ENCODE measurements at places on chromosomes 5 and 9.

- no peak for DNase-seq
Measured at GRCh38 chr5:154520861-154521453, 42.9 kb upstream of the HAND1 start.

GRCh38 chr9:116639251-116639741 is 47.8 kb upstream of the TRIM32 start:
- DNase-seq, result no peak

- no peak for DNase-seq
Measured at GRCh38 chr9:98375138-98375726, 119.8 kb upstream of the TBC1D2 start.

- DNase-seq, result no peak
Measured at GRCh38 chr5:149426931-149427330, 47.8 kb upstream of the IL17B start.

- DNase-seq, result no peak
Measured at GRCh38 chr5:61273279-61273975, 58.6 kb upstream of the ZSWIM6 start.

DNA sequence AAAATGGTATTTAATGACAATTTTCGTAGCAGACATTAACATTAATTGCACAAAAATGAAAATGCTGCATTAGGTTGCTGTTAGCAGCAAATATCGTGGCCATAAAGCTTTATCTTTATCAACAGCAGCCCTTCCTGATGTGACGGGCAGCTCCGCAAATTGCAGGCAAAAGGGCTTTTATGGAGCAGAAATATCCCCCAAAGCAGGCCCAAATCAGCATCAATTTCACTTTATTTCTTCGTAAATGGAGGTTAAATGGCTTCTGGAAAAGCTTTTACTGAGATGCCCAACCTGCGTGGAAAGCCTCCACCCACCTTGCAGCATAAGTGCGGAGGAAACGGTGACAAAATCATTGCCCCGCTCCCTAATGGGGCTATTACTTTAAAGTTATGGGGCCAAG is 77.9 kb upstream of the BARHL1 start:
- no peak for DNase-seq

DNA sequence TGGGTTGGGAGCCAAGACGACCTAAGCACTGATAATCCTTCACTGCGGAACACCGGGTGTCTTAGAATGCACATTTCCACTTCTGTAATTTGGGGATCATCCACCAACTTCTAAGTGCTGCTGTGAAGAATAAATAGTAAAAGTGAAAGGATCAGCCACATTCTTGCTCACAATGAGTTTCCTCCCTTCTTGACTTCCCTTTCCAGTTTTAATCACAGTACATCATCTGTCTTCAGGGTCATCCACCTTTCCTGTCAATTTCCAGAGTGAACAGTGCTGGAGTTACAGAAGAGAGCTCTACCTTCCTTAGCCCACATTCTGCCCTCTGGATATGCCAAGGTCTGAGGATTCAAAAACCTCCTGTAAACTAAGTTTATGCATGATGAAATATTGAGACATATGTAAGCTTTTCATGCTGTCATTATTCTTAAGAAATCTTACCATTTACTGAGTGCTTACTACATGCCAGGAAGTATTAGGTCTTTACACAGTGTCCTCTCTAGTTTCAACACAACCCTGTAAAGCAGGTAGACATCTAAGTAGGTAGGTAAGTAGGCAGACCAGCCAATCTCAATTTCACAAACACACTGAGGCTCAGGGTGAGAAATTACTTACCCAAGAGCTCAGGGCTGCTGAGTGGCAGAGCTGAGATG is 105.2 kb downstream of the CDK5RAP2 start:
- DNase-seq, result no peak

GRCh38 chr9:124267271-124267807 is 9.6 kb downstream of the NEK6 start:
- no peak for DNase-seq

- DNase-seq, result no peak
Measured at GRCh38 chr9:84845956-84846900, 176.7 kb downstream of the NTRK2 start.

GRCh38 chr5:28517691-28518090 is 1479.3 kb upstream of the CDH9 start:
- no peak for DNase-seq

GRCh38 chr5:1010181-1010510 is 1.5 kb downstream of the NKD2 start:
- DNase-seq, result no peak

DNA sequence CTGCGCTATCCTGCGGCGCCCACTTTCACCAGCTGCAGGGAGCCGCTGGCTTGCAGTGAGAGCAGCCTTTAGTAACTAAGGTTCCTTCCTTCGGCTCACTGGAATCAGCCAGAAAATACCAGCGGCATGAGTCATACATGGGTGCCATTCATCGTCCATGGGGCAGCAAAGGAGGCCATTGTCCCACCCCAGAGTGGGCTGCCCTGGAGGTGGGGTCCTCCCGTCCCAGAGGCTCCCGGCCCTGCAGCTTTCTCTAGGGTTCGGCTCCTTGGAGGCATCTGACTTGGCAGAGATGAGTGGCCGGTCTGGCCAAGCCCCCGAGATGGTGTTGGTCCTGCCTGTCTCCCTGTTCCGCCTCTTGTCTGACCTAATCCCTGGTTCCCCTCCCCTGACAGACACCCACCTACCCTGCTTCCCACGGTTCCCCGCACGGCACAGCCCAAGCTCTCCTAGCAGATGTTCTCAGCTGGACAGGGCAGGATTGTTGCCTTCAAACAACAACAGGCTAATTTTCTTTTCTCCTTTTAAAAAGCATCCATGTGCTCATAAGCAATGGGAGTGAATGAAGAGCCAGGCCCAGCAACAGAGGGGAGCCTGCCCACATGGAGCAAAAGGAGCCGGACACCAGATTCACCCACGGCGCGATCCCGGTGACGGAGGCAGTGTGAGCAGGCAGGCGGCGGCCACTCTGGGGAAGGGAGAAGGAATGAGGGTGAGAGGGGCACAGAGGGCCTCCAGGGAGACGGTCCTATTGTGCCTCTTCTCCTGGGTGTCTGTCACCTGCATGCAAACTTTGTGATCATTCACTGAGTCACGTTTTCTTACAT is 97.0 kb upstream of the COL5A1 start:
- DNase-seq, result no peak

GRCh38 chr5:110687485-110687884 is 39.0 kb downstream of the TMEM232 start:
- no peak for DNase-seq

DNA sequence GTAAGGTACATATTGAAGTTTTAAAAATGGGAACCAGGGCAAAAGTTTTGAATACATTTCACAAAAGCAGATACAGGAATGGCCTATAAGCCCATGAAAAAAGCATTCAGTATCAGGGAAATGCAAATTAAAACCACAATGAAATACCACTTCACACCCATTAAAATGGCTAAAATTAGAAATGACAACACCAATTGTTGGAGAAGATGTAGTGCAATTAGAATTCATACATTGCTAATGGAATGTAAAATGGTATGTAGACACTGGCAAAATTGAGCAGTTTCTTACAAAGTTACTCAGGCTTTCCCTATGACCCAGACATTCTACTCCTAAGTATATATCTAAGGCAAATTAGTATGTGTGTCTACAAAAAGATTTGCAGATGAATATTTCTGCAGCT is 34.2 kb downstream of the CDC14B start:
- no peak for DNase-seq

- DNase-seq, result no peak
Measured at GRCh38 chr5:103117471-103117991, 2.4 kb downstream of the GIN1 start.

- DNase-seq, result no peak
Measured at GRCh38 chr5:173781432-173781815, 106.7 kb upstream of the CPEB4 start.

- DNase-seq, result no peak
Measured at GRCh38 chr9:132141344-132141947, 20.4 kb upstream of the NTNG2 start.

DNA sequence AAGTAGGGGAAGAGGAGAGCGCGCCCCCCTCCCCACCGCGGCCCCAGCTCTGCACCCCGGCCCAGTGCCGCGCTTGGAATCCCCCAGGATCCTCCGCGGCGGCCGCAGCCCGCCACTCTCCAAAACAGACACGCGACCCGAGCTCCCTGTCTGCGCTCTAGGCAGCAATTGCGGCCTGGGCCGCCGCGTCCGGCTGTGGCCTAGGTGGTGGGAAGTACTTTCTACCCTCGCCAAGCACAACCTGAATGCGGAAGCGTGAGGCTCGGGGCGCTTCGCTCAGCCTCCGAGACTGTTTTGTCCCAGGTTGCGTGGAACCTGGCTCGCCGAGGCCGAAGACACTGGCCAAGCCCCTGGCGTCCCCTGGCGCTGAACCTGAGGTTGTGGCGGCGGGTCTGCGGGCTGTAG is 3.3 kb upstream of the FOXB2 start:
- no peak for DNase-seq

DNA sequence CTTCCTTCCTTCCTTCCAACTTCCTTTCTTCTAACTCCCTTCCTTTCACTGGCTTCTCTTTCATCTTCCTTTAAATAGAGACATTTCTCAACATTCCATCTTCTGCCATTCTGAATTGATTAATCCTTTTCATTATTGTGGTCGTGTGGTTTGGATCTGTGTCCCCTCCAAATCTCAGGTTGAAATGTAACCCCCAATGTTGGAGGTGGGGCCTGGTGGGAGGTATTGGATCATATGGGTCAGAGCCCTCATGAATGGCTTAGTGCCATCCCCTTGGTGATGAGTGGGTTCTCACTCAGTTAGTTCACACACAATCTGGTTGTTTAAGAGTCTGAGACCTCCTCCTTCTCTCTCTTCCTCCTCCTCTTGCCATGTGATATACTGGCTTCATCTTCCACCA is 130.9 kb upstream of the SV2C start:
- DNase-seq, result no peak

DNA sequence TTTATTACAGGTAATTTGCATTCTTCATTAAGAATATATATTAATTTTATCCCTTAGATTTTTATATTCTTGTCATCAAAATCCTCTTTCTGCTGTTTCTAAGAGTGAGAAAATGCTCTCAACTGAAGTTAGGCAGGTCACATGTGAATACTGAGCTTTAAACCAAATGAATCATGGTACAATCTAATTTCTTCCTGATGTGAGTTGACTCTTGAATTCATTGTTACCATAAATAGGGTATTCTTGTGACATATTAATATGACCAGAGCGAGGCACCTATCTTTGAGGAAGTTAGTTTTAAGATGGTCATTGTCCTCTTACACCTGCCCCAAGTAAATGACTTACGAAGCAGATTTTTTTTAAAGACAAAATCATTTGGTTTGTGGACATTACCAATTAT is 17.4 kb downstream of the C9orf85 start:
- no peak for DNase-seq

DNA sequence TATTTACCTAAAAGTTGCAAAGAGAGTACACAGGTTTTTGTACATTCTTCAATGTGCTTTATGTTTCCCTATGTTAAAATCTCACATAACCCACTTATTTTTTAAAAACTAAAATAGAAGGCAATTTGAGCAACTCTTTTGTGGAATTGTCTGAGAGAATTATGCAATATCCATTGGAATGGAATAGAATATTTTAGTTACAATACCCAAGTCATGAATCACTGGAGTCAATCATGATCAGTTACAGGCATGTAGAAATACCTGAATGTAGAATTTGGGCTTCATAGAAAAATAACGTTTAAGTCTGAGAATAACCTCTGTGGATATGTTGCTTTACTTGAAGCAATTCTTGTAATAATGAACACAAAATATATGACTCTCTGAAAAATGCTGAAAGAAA is 143.3 kb downstream of the FGF10 start:
- no peak for DNase-seq

- DNase-seq, result no peak
Measured at GRCh38 chr9:87387351-87388011, 110.2 kb upstream of the DAPK1 start.

GRCh38 chr9:32339424-32339823 is 45.0 kb upstream of the ACO1 start:
- DNase-seq, result no peak

- DNase-seq, result no peak
Measured at GRCh38 chr5:152884006-152884405, 478.9 kb upstream of the NMUR2 start.

DNA sequence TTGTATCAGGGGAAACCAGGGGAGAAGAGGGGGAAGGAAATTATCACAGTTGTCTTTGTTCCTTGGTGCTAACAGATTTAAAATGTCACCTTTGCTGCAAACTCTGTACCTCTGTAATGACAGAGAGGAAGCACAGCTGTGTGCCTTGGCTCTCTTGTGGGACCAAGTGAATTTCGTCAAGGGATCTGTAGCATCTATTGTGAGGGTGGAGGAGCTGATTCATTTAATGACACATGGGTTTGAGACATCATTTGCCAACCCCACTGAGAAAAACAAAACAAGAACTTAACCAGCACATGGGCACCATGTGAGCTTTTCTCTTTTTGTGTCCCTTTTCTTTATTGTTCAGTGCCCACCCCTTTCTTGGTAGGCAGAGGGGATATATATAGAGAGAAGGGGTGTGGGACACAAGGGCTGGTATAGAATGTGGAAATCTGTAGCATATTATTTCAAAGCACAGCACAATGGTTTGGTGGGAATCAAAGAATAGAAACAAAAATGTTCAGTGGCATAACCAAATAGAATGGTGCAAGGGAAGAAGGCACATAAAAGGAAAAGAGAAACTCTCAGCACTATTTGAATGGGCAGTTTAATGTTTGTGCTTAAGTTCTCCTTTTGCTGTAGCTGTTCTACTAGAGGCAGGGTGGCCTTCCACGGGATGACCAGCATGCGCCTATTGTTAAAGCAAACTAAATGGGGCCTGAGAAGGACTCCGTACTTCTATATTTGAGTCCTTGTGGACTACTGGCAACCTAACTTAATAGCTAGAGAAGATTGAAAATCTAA is 63.3 kb downstream of the LIX1 start:
- no peak for DNase-seq

DNA sequence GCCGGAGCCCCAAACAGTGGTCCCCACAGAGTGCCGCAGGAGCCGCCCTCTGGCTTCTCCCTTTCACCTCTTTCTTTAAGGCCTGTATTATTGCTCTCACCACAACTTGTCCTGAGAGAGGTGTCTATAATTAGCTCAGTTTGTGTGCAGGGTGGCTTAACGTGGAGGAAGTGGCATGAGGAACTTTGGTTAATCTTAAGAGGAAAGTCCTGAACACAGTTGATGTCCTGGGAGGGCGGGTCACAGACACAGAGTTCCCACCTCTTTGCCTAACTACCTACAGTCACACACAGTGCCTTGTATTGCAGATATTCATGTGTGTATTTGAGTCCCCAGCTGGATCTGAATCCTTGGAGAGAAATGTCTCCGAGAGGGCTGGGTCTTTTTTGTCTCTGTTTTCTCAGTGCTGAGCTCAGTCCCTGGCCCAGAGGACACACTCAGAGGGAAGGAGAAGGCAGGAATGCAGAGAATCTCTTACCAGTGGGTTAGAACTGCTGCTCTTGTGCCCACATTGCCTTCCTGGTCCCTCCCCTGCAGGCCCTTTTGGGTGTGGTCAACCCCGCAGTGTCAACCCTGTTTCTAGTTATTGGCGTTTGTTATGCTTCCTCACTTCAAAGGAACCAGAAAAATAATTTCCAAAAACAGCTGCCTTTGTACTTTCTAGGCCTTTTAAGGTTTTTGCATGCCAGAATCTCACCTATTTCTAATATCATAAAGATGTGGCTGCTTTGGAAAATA is 392.5 kb downstream of the KDM4C start:
- no peak for DNase-seq

GRCh38 chr5:32027717-32028458 is 146.2 kb downstream of the GOLPH3 start:
- DNase-seq, result no peak

GRCh38 chr5:157166214-157167213 is at the start of gene GARIN3:
TSS of gene GARIN3 (minus strand) at chr5:157166264. CDS start at chr5:157166168, 96 bp downstream.
- DNase-seq, result no peak
